ENCODE measurements at places on chromosomes 16 and 17. TPM values are rescaled to one million over a fixed set of nuclear protein-coding genes. Genes with fewer than 3 reads are reported as not detected.

- DNase-seq = no peak
These were observed 5.2 kb upstream of the FANCA start for GRCh38 chr16:89821438-89822187.

DNA sequence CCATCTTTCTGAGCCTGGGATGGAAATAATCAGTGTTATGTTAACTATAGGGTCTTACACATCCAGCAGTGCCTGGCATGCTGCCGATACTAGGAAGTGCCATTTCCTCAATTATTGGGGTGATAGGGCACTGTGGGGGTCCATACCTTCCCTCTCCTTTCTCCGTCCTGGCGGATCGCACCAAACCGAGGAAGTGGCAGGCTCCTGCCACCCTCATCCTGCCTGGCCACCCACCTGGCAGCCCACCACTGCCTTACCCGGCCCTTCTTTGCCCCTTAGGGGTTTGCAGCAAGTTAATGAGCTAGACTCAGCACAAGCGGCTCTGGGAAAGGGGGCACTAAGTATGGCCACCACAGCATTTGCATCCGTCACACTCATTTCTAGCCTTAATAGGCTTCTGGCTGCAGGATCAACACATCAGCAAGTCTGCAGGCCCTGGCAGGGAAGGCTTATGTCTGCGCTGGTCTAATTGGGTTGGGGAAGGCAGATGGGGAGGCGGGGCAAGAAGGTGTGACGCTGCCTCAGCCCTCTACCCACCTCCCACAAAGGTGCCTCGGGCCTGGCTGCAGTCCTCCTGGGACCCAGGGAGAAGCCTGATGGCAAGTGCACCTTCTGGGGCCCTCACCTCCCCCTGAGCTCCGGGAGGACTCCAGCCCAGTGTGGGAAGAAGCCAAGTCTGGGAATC, 28.6 kb downstream of the DCAKD start:
- no peak for DNase-seq

DNA sequence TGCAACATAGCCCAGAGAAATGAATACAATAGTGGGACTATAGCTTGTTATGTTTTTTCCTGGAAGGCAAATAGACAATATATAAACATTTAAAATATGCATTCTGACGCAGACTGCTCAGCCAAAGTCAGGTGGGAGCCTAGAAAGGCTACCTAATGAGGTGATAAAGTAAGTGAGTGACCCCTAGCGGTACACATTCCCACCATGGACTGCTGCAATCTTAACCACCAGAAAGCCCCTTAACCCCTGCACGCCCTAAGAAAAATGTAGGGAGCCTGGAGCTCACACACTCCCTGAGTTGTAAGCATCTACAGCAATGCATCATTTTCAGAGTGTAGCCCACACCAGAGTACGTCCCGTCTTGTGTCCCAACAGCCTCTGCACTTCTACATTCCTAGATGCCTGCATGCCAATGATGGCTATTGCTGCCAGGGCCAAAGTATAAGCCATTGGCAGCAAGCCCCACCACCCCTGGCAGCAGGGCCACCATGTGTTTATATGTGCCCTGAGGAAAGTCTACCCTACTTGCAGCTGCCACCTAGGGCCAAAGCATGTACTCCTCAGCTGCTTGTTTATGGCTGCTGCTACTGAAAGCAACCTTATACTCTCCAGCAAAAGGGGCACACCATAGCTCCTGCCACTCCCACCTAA, 127.6 kb downstream of the KIF2B start:
- no peak for DNase-seq

- peak; percentile 97 for DNase-seq
These were observed 1.7 kb downstream of the PPM1D start for GRCh38 chr17:60601447-60602384.

Gene UTP4
- total RNA-seq = 18.1 TPM

Gene DHODH
- 14.0 TPM for total RNA-seq
